ENCODE measurements at places on chromosomes 4 and X.

DNA sequence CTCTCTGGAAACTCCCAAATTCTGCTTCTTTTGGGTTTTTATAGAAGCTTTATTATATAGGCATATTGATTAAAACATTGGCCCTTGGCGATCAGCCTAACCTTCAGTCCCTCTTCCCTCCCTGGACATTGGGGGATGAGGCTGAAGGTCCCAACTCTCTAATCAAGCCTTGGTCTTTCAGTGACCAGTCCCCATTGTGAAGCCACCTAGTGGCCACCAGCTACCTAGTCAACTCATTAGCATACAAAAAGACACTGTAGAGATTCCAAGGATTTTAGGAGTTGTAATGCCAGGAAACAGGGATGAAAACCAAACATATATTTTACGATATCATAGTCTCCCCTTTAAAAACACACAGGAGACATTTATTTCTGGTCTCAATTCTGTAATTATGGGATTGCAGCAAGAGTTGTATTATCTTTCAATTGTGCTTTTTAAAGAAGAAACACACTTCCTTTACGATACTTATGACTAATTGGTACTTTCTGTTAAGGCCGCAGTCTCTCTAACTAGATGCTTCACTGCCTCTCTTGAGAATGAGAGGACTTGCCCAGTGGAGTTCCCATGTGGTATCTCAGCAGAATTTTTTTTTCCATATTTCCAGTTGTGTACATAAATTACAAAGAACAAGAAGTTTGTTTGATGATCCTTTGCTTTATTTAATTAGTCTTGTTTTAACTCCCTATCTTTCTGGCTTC is 58.2 kb downstream of the WDR17 start:
- DNase-seq, result no peak

DNA sequence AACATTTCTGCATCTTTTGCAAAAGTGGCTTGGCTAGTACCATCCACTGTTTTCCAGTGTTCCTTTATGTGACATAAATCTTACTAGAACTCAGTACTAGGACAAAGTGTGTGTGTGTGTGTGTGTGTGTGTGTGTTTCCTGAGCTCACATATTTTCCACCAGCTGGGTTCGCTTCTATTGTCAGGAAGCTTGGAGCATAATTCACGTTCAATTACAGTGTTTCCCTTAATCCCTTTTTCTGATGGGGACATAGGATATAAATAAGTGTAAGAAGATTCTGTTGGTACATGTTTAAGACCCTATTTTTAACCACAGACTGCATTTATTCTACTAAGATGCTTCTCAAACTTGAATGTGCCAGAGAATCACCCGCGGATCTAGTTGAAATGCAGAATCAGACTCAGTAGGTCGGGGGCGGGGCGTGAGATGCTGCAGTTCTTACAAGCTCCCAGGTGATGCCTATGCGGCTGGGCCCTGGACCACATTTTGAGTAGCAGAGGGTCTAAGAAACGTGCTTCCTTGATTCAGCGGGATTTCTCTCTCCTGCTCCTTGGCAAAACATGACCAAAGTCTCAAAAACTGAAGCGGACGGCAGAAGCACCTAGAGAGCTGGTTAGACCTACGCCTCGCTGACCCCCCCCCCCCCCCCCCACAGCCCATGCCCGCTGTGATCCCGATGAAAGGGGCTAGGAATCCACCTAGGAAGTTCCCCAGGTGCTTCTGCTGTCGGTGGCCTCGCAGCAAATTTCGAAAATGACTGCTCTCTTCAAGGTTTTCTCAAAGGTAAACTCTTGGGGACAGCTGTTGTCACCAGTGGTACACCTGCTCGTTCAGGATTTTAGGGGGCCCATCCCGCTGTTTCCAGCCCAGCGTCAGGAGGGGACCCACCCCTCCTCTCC is 797 bp downstream of the CD99L2 start:
- DNase-seq, result no peak

DNA sequence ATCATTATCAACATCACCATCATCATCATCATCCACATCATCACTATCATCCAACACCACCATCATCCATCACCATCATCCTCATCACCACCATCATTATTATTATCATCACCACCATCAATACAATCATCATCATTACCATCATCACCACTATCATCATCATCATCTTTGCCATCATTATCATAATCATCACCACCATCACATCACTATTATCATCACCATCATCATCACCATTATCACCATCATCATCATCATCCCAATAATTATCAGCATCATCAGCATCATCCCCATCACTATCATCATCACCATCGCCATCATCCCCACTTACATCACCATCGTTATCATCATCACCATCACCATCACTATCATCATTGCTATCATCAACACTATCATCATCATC is 1021.9 kb upstream of the PRKX start:
- no peak for DNase-seq

DNA sequence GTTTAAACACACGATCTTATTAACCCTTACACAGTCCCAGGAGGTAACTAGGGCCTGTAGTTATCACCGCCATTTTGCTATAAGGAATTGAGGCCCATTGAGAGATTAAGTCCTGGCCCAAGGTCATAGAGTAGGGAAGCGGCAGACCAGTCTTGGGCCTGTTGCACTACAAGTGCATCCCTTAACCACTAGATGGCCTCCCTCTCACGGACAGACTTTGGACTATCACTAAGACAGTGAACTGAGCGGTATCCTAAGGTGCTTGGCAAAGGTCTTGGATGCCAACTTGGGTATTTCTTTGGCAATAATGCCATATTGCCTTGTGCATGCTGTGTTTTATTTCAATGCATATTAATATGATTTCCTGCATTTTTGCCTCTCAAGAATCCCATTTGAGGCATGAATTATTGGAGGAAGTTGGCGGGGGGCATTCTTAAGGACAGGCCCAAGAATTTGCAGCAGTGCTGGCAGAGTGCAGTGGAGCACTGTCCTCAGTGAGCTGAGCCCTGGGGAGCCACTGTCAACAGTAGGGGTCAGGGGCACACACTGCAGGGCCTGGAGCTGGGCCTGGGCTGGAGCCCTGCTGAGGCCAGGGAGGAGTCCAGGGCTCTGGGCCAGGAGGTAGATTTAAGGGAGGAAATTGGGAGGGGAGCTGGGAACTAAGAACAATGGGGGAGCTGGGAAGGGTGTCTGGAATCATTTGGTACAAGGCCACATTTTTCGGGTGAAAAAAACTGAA is 147.4 kb downstream of the SMIM20 start:
- DNase-seq, result no peak

Data from activated CD4-positive, alpha-beta T cell treated with anti-CD3 and anti-CD28 coated beads, Interleukin-2, amount 50 U/mL, for 24 hours (primary cell).